Thymus (tissue), 14 donors: ENCODE measurements at places on chromosomes 2 and 18. TPM values are rescaled to one million over a fixed set of nuclear protein-coding genes. Genes with fewer than 3 reads are reported as not detected.

DNA sequence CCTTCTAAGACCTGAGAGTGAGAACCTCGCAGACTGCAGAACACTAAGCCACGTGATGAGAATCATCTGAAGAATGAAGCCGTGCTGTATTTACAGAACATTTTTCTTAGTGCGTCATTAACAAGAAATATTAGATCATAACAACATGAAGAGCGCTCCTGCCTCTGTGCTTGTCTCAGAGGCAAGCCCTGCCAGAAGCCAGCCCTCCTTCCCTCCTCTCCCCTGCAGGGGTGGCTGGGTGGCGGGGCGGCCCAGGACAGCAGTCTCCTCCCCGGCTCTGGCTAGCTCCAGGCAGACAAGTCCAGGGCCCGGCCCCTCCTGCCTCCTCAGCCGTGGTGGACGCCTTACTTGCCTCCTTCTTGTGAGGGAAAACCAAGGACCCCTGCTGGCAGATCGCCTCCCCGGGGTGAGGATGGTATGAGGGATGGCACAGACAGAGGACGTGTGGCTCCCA, 262.7 kb downstream of the TWIST2 start:
- no peaks in the 10 kb centered on the region for H3K4me1 ChIP-seq
- peaks cover 98% of the 10 kb centered on the region for H3K36me3 ChIP-seq
- no peak overlapping the region for H3K4me3 ChIP-seq
- H3K27ac ChIP-seq, result no peak overlapping the region

DNA sequence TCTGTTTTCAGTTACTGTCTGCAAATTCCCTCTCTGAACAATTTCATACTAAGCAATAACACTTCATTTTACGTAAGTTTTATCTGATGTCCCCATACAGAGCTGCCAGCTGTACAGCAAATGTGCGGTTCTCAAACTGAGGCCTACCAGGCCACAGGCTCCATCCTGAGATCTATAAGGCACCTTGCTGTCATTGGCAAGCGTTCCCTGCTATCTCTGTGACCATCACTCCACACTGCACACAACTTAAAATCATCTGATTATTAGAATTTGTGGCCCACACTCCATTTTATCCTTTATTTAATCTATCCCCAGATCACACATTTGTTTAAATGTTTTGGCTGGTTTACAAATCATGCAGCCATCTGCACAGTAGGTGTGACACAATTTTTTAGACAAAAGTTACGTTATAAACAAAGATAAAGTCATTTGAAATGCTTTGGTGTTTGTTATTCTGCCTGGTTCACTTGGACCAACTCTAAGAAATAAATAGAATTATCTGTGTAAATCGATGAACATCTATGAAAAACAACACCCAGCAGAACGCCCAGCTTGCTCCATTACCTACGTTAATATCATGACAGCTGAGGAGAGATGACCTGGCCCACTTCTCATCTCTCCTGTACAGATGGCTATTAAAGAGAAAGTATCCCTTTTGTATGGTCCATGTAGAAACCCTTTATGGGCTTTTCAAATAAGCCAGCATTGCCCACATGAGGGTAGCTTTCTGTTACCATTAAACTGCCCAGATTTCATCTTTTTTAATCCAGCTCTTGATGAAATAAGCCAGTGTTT, 162.4 kb downstream of the ZNF521 start:
- no peaks in the 10 kb centered on the region for H3K4me1 ChIP-seq
- DNase-seq, result no peak
- no peak overlapping the region for H3K4me3 ChIP-seq
- H3K27ac ChIP-seq, result no peak overlapping the region
- H3K27me3 ChIP-seq, result no peaks in the 10 kb centered on the region
- H3K36me3 ChIP-seq, result no peaks in the 10 kb centered on the region

GRCh38 chr18:78630356-78630755, 349.3 kb upstream of the SALL3 start:
- H3K4me3 ChIP-seq, result no peak overlapping the region
- no peak overlapping the region for H3K27ac ChIP-seq
- no peaks in the 10 kb centered on the region for H3K36me3 ChIP-seq
- DNase-seq, result no peak
- H3K27me3 ChIP-seq, result no peaks in the 10 kb centered on the region

GRCh38 chr2:235640377-235640776, 146.5 kb downstream of the AGAP1 start:
- no peak for DNase-seq
- no peaks in the 10 kb centered on the region for H3K27me3 ChIP-seq
- no peaks in the 10 kb centered on the region for H3K4me1 ChIP-seq
- no peak overlapping the region for H3K4me3 ChIP-seq

GRCh38 chr2:238667008-238667407, 180.9 kb upstream of the TWIST2 start:
- no peaks in the 10 kb centered on the region for H3K4me1 ChIP-seq
- H3K36me3 ChIP-seq, result no peaks in the 10 kb centered on the region
- no peak overlapping the region for H3K27ac ChIP-seq
- no peaks in the 10 kb centered on the region for H3K27me3 ChIP-seq
- no peak for DNase-seq

DNA sequence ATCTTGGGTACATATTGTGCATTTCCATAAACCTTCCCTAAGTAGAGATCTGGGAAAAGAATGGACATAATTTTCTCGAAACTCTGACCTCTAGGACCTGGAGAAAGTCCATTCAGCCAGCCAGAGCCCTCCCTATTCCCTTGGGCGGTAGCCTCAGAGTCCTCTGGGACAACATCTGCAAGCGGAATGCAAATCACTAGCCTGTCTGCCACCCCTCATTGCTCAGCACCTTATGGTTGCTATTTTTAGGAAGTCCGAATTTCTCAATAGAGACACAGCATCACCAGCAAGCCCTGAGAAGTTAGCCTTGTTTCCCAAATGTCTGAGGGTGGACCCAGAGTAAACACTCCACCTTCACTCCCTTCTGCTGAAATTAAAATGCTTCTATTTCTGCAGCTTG, 17.6 kb upstream of the CD28 start:
- no peak overlapping the region for H3K27ac ChIP-seq
- H3K27me3 ChIP-seq, result no peaks in the 10 kb centered on the region
- no peaks in the 10 kb centered on the region for H3K36me3 ChIP-seq
- peaks cover 19% of the 10 kb centered on the region for H3K4me1 ChIP-seq
- DNase-seq, result no peak

- H3K4me3 ChIP-seq, result no peak overlapping the region
- no peaks in the 10 kb centered on the region for H3K4me1 ChIP-seq
- H3K36me3 ChIP-seq, result no peaks in the 10 kb centered on the region
- DNase-seq, result no peak
- no peak overlapping the region for H3K27ac ChIP-seq
- H3K27me3 ChIP-seq, result no peaks in the 10 kb centered on the region
These were observed 82.4 kb upstream of the CAVIN2 start for GRCh38 chr2:191929288-191929687.

DNA sequence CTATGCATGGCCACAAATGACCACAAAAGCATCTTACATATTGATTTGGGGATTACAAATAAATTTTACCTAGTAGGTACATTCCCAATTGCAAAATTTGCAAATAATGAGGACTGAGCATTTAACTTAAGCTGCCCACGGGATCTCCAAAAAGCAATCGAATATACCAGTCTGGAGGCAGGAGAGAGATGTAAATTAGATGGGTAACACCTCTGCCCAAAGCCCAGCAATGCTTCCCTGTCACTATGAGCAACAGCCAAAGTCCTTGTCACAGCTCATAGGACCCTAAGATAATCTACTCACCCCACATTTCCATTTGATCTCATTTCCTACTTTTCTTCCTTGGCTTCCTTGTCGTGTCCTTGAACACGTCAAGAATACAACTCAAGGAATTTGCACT, 172.2 kb downstream of the SUCLG1 start:
- no peak for DNase-seq
- H3K27me3 ChIP-seq, result no peaks in the 10 kb centered on the region
- H3K27ac ChIP-seq, result no peak overlapping the region
- no peaks in the 10 kb centered on the region for H3K36me3 ChIP-seq
- no peak overlapping the region for H3K4me3 ChIP-seq

GRCh38 chr2:26757873-26758789, 6.0 kb upstream of the SLC35F6 start:
- H3K36me3 ChIP-seq, result no peaks in the 10 kb centered on the region
- H3K4me3 ChIP-seq, result no peak overlapping the region
- no peaks in the 10 kb centered on the region for H3K4me1 ChIP-seq

DNA sequence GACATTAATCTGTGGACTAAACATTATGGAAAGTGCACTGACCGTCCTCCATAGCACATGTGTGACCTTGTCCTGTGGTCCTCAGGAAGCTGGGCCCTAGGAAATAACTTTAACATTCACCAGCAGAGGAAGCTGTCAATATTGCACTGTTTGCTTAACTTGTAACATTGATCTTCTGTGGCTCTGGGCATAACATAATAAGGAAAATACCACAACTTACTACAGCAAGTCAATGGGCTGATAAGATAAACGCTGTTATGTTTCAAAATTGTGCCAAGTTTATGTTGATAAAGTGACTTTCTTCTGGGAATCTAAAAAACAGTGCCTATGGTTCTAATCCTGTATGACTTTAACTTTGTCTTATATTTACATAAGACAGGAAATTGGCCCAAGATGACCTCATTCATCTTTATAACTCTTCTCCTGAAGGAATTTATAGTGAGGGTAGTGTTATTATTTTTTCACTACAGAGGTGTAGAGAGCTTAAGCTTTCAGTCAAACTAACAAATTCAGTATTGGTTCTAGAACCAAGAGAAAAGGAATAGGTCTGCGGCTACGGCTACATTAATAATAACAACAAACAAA, 113.7 kb upstream of the MAP4K3 start:
- H3K36me3 ChIP-seq, result no peaks in the 10 kb centered on the region
- H3K27me3 ChIP-seq, result no peaks in the 10 kb centered on the region
- no peak overlapping the region for H3K27ac ChIP-seq
- DNase-seq, result no peak
- no peaks in the 10 kb centered on the region for H3K4me1 ChIP-seq

- H3K4me3 ChIP-seq, result no peak overlapping the region
- no peaks in the 10 kb centered on the region for H3K27me3 ChIP-seq
- no peak overlapping the region for H3K27ac ChIP-seq
- DNase-seq, result no peak
These were observed 141.1 kb downstream of the EN1 start for GRCh38 chr2:118706371-118706770.

GRCh38 chr18:55013685-55014084, 54.4 kb upstream of the CCDC68 start:
- H3K36me3 ChIP-seq, result no peaks in the 10 kb centered on the region
- H3K27me3 ChIP-seq, result no peaks in the 10 kb centered on the region
- no peak overlapping the region for H3K4me3 ChIP-seq
- DNase-seq, result no peak

- H3K27me3 ChIP-seq, result no peaks in the 10 kb centered on the region
- H3K36me3 ChIP-seq, result no peaks in the 10 kb centered on the region
- no peak overlapping the region for H3K27ac ChIP-seq
- DNase-seq, result no peak
- no peak overlapping the region for H3K4me3 ChIP-seq
These were observed 26.2 kb downstream of the FZD5 start for GRCh38 chr2:207743514-207743913.

GRCh38 chr2:114729026-114729425, 286.6 kb downstream of the DPP10 start:
- H3K27me3 ChIP-seq, result no peaks in the 10 kb centered on the region
- no peaks in the 10 kb centered on the region for H3K36me3 ChIP-seq
- no peak overlapping the region for H3K27ac ChIP-seq
- DNase-seq, result no peak
- no peak overlapping the region for H3K4me3 ChIP-seq

- H3K36me3 ChIP-seq, result no peaks in the 10 kb centered on the region
- no peak for DNase-seq
- H3K27me3 ChIP-seq, result no peaks in the 10 kb centered on the region
- no peak overlapping the region for H3K27ac ChIP-seq
- H3K4me3 ChIP-seq, result no peak overlapping the region
These were observed 68.5 kb downstream of the NRP2 start for GRCh38 chr2:205750797-205751196.

- H3K27me3 ChIP-seq, result no peaks in the 10 kb centered on the region
- no peaks in the 10 kb centered on the region for H3K4me1 ChIP-seq
These were observed 107.3 kb downstream of the PLCL1 start for GRCh38 chr2:197911667-197912066.

GRCh38 chr2:42842466-42842865, 50.1 kb upstream of the HAAO start:
- no peaks in the 10 kb centered on the region for H3K27me3 ChIP-seq
- no peak for DNase-seq
- no peaks in the 10 kb centered on the region for H3K36me3 ChIP-seq
- H3K27ac ChIP-seq, result no peak overlapping the region

GRCh38 chr2:207506426-207506825, 23.3 kb upstream of the CREB1 start:
- no peak for DNase-seq
- H3K27ac ChIP-seq, result no peak overlapping the region
- no peaks in the 10 kb centered on the region for H3K36me3 ChIP-seq
- no peak overlapping the region for H3K4me3 ChIP-seq

DNA sequence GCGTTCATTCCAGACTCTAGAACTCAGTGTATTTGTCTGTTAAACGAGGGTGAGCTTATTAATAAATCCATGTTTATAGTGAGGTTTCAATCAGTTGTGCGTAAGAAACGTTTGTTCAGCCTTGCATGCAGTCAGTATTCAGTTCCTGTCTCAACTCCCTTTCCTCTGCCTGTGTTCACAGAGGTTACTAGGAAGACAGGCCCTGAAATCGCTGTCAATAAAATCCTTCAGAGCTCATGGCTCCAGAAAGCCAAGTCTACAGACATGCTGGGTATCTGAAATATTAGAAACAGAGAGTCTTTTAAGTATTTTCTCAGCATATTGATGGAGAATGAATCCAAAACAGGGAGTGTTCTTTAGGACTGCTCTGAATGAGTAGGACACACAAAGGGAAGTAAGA, 75.4 kb downstream of the KLF7 start:
- no peak overlapping the region for H3K27ac ChIP-seq
- no peak for DNase-seq
- H3K4me1 ChIP-seq, result peaks cover 22% of the 10 kb centered on the region
- no peak overlapping the region for H3K4me3 ChIP-seq
- peaks cover 21% of the 10 kb centered on the region for H3K36me3 ChIP-seq

- DNase-seq, result no peak
- peaks cover 16% of the 10 kb centered on the region for H3K27me3 ChIP-seq
- no peaks in the 10 kb centered on the region for H3K4me1 ChIP-seq
- no peak overlapping the region for H3K27ac ChIP-seq
- H3K4me3 ChIP-seq, result no peak overlapping the region
These were observed 22.7 kb upstream of the INHBB start for GRCh38 chr2:120323214-120323613.

- no peaks in the 10 kb centered on the region for H3K4me1 ChIP-seq
- no peaks in the 10 kb centered on the region for H3K27me3 ChIP-seq
- H3K36me3 ChIP-seq, result no peaks in the 10 kb centered on the region
These were observed 354.7 kb downstream of the PARD3B start for GRCh38 chr2:204899983-204900382.

Gene HK2
- 8.2 TPM for total RNA-seq

Gene SCN3A
- 5.9 TPM for total RNA-seq

Gene KCNK3
- 0.05 TPM for total RNA-seq

Gene RUFY4
- 2.6 TPM for total RNA-seq

Gene CYTIP
- 71.6 TPM for total RNA-seq

Gene TMEM182
- 2.3 TPM for total RNA-seq

Gene DYNC2LI1
- total RNA-seq, result 17.3 TPM

Gene ACTR1B
- 44.1 TPM for total RNA-seq

Gene CFAP210
- total RNA-seq, result not detected
